ENCODE measurements at places on chromosomes 12 and 14.

GRCh38 chr12:508145-508544 is 48.4 kb downstream of the B4GALNT3 start:
- no peak for DNase-seq

GRCh38 chr14:42095155-42095554 is 488.5 kb downstream of the LRFN5 start:
- DNase-seq = no peak

DNA sequence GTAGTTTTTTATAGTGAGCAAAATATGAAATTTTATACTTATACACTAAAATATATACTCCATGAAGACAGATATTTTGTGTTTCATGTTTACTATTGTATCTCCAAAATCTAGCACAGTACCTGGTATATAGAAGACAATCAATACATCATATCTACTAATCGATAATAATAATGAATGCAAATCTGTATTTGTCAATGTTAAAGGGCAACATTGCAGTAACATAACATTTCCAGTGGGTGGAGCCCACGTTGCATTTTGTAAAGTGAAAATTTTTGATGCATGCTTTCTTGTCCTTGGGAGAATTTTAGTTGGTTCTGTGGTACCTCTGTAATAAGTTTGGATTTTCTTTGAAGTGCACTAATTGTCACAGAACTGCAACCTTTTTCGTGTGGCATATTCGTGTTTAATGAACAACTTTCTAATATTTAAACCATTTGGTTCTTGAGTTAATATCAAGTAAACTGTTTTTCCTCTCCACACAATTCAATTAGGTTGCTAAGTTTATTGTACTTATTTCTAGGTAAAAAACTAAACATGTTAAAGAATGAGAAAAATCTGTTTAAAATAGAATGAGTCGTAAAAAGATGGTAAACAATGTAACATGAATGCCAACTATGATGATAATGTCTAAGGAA is 47.4 kb downstream of the AVPR1A start:
- peak; percentile 55 for DNase-seq

- no peak for DNase-seq
Observed at GRCh38 chr12:26056335-26056734, 68.5 kb downstream of the BHLHE41 start.

GRCh38 chr14:56199095-56199981 is 81.1 kb downstream of the PELI2 start:
- DNase-seq = no peak

DNA sequence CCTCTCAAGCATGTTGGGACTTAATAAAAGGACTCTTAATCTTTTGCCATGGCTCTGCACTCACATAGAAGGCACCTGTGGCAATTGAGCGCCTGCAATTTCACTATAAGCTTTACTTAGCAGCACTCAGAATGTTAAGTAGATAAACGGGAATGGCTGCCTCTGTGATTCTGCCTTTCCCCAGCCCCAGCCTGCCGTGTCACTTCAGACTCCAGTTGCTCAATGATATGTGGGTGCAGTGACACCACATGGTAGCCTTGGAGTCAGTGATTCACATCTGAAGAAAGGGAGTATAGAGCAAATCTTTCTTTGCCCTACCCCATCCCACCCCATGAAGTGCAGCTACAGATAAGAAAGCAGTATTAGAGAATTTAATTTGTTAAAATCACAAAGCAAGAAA is 96.1 kb downstream of the ZFC3H1 start:
- DNase-seq = no peak

DNA sequence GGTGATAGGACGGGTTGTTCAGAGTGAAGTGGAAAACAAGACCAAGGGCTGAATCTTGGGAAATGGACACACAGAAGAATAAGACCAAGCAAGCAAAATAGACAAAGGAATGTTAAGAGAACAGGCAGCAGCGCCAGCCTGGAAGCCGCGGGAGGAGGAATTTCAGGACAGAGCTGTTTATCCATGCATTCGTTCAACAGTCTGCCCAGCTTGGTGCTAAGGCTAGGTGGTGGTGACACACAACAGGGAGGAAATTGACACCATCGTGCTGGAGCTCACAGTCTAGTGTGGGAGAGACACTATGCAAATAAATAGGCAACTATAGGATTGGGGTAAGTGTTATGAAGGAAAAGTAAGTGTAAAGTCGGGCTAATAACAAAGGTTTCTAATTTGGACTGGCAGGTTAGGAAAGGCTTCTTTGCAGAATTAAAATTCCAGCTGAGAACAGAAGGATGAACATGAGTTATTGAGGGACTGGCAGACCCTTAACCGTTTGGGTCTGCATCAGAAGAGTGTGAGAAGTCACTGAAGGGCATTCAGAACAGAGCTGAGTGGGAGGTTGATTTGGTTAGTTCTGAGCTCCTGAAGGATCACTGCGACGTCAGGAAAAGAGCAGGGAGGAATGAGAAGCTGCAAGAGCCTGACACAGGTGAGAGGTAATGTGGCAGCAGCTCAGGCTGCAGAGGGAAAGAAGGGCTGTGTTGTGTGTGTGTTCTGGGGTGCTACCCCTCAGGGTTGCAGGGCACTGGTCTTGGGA is 242.6 kb upstream of the FKBP4 start:
- DNase-seq = peak; percentile 56

GRCh38 chr14:78005325-78005724 is 164.8 kb upstream of the NRXN3 start:
- no peak for DNase-seq

DNA sequence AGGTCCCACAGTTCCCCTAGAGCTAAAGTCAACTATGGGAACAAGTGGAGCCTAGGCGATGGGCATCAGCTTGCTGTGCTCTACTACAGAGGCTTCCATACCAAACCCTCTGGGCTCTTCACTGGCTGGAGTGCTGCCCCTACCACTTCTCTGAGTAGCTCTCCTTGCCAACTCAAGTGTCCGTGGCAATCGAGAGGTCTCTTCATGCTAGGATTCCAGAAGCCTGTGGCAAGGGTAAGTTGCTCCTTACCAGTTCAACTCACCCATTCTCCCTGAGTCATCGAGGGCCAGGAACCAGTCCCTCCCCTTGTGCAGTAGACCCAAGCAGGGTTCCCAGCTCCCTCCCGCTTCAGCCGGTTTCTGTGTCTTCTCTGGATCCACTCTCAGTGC is 76.1 kb downstream of the GALC start:
- DNase-seq = no peak
